ENCODE measurements at places on chromosomes 7 and 10.

- no peak for DNase-seq
Measured at GRCh38 chr10:112907893-112908292, 42.2 kb upstream of the TCF7L2 start.

DNA sequence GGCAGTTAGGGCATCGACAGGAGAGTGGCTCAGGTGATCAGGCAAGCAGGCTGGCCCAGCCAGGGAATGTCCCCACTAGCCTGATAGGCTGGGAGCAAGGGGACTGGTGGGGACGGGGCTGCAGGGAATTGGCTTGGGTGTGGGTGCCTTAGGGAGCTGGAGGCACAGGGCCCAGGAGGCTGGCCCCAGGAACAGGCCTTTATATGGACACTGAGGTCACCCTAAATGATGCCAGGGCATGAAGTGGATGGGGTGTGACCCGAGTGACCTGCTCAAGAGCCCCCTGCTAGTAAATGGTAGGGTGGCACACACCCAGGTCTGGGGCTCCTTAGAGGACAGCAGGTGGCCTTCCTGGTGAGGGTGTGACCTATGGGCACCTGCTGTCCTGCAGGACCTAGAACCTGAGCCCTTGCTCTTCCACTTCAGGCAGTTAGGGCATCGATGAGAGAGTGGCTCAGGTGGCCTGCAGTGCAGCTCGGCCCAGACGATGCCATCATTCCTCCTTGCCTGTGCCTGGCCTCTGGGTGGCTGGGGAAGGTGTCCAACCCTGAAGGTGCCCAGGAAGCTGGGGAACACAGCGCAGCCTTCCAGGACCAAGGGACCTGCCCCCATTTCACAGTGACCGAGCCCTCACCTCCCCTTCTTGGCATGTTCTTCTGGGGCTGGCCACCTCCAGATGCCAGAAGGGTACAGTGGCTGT lies 51.7 kb upstream of the LEP start:
- DNase-seq: no peak

DNA sequence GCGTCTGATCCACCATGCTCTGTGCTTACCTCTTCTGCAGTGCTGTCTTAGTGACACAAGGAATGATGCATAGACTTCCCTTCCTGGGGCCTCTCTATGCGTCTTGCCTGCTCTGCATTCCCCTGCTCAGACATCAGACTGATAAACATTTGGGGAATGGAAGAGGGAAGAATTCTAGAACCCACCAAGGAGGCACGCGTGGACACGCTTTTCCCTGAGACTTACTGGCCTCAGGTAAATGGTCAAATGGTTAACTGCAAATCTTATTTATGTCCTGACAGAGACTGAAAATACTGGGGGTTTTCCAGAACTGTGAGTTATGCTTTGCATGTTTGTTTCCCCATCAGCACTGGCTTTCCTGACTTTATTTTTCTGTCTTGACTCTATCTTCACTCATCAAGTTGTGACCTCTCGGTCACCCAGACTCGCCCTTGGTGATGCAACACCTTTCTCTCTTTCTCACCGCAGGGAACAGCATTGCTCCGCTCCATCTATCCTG lies 285.9 kb upstream of the FZD8 start:
- DNase-seq: no peak

DNA sequence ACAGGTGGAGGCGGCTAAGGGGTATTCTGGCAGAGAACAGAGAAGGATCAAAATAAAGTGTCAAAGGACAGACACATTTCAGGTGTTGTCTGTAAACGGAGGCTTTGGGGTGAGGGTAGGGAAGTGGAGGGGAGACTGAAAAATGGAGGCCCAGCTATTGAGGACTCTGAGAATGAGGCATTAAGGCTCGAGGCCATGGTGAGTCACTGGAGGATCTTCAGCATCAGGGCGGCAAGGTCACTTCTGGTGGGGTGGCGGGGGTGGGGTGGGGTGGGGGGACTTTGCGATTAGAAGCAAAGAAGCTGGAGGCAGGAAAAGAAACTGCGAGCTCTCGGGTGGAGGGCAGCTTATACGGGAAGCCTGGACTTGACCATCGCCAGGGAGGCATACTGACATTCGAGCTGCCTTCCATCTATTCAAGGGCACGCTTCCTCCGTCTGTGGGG lies 58.4 kb upstream of the PCGF5 start:
- no peak for DNase-seq

DNA sequence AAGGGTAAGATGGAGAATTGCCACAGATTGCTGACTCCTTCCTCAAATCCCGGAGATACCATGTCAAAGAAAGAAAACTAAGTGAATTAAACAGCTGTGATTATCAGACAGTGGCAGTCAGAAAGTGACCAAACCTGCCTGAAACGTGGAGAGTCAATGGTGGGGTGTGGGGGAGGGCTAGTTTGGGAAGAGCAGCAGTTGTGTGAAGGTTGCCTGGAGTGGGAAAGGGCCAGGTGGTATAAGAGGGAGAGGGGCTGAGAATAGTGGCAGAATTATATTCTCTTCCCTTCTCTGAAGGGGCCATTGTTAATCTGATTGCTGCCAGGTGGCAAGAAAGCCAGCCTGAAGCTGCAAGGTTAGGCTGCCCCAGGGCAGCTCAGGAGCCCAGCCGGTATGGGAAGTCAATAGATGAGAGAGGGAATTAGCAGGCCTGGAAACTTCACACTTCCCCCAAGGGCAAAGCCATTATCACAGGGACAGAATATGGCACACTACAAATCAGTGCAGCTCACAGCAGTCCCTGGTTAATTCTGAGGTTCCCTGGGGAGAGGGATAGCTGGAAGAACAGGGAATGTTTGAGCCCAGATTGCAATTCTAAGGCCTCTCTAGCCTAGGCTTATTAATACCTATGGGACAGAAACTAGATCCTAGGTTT lies 83.9 kb upstream of the ITGB1 start:
- no peak for DNase-seq

GRCh38 chr7:75738604-75738974 lies at the start of gene HIP1:
Gene HIP1, minus strand, starts transcription at chr7:75738941. Its CDS starts 21 bp downstream, at chr7:75738920.
- no peak for DNase-seq

- DNase-seq: no peak
Measured at GRCh38 chr7:39022796-39023195, 45.1 kb downstream of the POU6F2 start.
